Activated CD4-positive, alpha-beta T cell treated with anti-CD3 and anti-CD28 coated beads, Interleukin-2, Interleukin-4, amounts not matched to agents 100 ng/mL and 50 ng/mL, durations not matched to agents 16 hours and 8 hours (primary cell): ENCODE measurements at places on chromosomes 7 and 10.

DNA sequence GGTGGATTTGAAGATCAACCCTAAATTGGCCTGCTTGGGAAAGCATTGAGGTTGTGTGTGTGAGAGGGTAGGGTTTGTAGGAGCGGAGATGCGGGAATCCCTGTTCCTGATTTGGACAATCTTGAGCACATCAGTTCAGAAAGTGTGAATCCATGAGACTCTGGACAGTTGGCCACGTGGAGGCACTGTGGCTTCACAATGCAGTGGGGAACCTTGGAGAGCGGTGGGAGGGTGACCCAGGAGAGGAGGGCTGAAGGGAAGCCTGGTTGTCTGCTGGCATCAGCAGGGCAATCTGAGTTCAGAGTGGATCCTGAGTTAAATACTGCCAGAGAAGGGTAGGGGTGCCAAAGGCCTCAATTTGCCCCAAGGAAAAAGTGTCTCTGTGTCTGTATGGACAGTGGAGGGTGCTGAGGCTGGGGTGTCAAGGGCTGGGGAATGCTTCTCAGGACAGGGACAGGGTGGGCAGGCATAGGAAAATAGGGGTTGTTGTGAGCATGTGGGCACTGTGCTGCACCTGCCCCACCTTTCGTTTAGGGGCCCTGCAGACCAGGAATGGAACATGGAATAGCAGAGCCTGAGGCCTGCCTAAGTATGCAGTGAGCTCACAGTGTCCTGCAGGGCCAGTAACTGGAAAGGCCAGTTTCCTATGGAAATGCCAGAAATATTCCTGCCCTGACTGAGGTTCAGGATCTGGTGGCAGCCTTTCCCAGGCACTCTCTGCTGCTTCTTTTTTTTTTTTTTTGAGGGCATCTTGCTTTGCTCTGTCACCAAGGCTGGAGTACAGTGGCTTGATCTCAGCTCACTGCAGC lies 162.9 kb upstream of the PRSS58 start:
- no peak for DNase-seq

GRCh38 chr7:107951172-107951787 lies 51.7 kb downstream of the LAMB1 start:
- DNase-seq, result no peak

GRCh38 chr7:78434281-78434680 lies 635.7 kb downstream of the PHTF2 start:
- DNase-seq, result no peak

DNA sequence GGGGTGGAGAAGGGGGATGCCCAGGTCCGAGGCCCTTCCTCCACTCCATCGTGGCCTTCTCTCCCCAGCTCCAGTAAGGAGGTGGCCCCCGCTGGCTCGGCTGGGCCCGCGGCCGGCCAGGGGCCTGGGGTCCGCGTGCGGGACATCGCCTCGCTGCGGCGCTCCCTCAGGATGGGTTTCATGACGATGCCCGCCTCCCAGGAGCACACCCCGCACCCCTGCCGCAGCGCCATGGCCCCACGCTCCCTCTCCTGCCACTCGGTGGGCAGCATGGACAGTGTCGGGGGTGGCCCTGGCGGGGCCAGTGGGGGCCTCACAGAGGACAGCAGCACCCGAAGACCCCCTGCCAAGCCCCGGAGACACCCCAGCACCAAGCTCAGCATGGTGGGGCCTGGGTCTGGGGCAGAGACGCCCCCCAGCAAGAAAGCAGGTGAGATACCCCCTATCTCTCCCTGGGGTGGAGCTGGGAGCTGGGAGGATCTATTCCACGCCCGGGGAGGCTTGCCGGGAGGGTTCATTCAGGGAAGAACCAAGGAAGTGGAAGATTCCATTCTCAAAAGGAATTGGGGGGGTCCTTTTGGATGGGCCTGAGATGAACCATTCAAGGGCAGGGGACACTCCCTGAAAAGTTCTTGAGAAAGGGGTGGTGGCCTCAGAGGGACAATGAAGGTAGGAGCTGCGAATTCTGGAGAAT lies 3.2 kb downstream of the NYAP1 start:
- DNase-seq, result no peak

- DNase-seq, result no peak
Observed at GRCh38 chr10:92208736-92209135, 82.1 kb downstream of the CPEB3 start.

GRCh38 chr10:3203016-3203811 lies 30.6 kb upstream of the PITRM1 start:
- peak; percentile 44 for DNase-seq

- DNase-seq, result no peak
Observed at GRCh38 chr10:3746634-3747033, 38.4 kb downstream of the KLF6 start.

GRCh38 chr7:251005-251404 lies 39.0 kb upstream of the FOXL3 start:
- DNase-seq, result no peak

GRCh38 chr7:122006687-122007086 lies 133.7 kb downstream of the PTPRZ1 start:
- DNase-seq, result no peak
